ENCODE measurements at places on chromosomes 4 and X.

DNA sequence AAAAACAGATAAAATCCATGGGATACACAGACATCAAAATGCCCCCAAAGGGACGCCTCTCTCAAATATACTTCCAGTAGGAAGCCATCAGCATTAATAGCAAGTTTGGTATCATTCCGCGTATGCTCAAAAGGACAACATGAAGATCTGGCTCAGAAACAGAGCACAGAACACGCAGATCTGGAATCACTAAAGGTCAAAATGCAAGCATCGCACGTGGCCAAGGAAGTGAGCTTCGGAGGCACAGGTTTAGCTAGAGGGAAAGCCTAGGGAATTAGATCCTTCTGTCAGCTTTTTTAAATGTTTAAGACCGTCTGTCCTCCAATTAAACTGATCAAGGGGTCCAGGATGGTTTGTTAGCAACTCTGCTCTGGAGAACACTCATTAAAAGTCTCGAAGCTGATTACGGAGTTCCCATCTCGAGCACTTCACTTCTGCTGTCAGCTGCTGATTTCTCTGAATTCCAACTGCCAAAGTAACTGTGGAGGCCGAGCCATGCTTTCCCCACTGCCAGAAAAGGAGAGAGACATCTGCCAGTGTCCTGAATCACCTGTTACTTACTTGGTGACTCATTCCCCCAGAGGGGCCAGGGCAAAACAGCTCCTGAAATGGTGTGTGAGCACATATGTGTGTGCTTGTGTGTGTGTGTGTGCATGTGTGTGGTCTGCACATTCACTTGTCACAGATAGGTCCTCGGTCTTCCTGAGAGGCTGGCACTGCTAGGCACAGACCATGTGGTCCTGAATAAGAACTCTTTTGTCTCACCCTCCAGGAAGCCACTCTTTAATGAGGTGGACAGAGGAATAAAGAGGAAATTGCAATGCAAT is 177.7 kb upstream of the PPARGC1A start:
- no peak for DNase-seq

GRCh38 chrX:21958916-21959315 is 18.4 kb downstream of the SMS start:
- no peak for DNase-seq

GRCh38 chr4:87309625-87310024 is 13.1 kb downstream of the HSD17B13 start:
- DNase-seq, result no peak

DNA sequence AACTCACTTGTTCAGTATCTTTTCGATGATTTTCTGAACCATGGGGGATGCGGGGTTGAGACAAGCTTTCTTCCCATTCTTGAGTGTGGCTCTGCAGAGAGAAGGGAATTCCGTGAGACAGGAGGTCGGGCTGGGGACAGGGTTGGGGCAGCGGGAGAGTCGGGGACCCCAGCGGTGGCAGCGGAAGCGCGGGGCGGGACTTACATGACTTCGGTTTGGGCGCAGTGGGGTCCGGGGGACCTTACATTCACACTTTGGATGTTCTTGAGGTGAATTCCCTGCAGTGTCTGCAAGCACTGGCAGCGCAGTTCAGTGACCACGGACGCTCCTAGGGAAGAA is 434 bp downstream of the CXCL3 start:
- no peak for DNase-seq

DNA sequence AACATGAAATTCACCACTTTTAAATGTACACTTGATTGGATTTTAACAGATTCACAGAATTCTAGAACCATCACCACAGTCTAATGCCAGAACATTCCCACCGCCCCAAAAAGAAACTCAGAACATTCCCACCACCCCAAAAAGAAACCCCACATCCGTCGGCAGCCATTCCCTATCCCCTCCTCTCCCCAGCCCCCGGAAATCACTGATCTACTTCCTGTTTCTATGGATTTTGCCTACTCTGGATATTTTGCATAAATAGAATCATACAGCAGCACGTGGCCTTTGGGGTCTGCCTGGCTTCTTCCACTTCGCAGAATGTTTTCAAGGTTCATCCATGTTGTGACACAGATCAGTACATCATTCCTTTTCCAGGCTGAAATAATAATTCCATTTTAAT is 79.3 kb downstream of the PPP2R2C start:
- no peak for DNase-seq

DNA sequence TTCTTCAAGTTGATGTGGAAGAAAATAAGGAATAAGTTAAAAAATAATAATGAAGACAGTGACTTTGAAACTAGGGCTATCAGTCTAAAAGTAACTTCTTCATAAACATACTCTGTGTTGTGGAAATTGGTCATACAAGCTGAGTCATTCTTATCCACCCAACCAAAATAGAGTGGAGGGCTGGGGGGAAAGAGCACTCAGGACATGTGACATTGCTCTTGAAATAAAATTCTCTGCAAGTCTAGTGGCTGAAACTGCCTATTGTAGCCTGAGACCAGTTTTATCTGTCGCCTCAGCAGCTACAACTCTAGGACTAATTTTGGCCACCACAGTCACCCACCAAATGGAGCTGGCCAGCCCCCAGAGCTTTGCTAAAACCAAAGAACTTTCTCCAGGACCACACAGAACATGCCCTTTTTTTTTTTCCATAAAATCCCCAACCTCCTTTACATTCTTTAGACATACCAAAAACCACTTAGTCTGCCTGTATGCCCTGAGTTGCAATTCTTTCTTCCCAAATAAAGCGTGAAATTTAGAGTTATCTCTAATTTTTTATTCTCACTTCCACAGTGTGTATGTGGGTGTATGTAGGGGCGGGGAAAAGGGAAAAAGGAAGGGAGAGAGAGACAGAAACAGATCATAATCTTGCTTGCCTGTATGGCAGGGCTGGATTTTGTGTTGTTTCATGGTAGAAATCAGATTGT is 23.0 kb upstream of the SLC25A4 start:
- no peak for DNase-seq

DNA sequence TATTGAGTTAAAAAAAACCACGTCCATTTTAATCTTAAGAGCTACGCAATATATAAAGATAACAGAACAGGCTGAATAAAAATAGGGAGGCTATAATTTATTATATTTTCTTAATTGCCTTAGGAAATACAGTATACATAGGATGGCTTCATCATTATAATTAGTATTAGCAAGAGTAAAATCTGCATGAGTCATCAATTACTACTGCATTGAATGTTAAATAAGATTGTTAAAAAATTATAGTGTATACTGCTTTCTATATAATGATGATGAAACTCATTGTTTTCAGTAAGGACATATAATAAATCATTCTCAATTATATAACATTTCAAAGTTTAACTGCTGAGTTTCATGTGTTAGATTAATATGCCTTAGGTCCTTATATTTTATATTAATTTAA is 133.4 kb upstream of the GRID2 start:
- DNase-seq, result no peak

DNA sequence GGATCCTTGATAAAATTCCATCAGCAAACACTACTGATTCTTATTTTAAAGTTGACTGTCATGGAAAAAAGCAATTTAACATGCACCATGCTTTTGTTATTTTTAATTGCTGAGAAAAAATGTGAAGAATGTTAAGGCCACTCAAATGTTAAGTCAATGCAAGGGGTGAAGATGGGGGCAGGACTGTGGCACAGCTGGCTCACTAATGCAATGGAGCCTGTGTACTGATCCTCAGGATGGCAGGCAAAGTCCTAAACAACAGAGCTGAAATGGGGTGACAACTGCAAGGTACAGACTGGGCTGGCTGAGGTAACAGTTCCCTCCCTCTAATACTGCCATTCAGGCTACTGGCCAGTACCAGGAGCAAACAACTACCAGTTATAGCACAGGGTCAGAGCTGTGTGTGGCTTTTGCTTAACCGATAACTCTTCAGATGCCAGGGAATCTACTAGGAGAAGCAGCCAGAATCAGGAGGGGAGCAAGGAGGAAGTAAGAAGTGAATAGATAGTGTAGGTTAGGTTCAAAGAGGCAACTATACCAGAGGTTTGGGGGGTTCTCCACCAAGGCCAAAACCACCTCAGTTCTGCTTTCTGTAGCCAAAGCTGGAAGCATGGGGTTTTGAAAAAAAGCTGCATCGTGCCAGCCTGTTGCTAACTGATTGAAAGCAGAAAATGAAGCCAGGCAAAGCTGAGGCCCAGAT is 372.6 kb downstream of the OPHN1 start:
- no peak for DNase-seq

- no peak for DNase-seq
Observed at GRCh38 chr4:112818594-112818965, 181.6 kb downstream of the LARP7 start.

DNA sequence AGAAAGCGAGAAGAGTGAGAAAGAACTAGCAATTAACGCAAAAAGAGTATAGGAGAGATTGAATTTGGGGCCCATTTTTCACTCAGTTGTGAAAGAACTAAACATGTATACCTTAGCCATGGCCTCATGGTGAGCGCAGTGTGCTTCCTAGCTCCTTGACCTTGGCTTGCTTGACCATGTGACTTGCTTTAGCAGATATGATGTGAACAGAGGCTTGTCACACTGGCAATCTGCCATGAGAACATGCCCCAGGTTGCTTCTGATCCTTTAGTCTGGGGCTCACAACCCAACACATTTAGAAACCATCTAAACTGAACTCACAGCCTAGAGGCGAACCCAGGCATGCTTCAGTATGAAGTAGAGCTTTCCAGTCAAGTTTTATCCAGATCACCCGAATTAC is 260.1 kb upstream of the FTHL17 start:
- no peak for DNase-seq

DNA sequence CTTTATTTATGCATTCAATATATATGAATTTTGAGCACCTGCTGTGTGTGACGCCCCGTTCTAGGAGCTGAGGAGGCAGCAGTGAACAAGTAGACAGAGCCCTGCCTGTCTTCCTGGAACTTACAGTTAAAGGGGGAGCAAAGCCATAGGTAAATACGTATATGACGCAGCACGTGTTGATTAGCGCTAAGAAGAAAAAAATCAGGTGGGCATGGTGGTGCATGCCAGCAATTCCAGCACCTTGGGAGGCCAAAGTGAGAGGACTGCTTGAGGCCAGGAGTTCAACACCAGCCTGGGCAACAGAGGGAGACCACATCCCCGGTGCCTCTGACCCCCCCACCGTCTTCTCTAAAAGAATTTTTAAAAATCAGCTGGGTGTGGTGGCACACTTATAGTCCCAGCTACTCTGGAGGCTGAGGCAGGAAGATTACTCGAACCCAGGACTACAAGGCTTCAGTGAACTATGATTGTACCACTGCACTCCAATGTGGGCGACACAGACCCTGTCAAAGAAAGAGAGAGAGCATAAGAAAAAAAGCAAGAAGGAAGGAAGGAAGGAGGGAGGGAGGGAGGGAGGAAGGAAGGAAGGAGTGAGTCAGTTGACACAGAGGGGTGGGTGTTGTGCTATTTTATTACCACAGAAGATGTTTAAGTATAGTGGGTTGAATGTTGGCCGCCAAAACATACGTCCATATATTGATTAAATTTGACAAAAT is 5.4 kb upstream of the KIAA0232 start:
- DNase-seq, result no peak

DNA sequence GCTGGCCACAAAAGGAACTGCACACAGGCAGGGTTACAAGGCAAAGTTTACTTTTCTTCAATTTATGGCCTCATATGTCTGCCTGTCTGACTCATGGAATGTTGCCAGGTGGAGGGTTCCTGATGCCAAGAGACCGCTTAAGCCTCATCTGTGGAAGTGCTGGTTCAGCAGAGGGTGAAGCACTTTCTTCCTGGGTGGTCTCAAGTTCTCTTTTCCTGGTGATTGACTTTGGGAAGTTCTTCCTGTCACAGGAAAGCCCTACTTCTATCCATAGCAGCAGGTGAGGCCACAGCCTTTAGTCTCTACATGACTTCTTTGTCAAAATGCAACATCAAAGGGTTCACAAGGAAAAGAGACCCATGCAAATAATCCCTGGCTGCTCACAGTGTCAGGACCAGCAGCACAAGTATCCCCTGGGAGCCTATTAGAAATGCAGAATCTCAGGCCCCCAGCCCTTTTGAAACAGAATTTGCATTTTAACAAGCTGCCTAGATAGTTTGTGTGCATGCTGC is 81.4 kb upstream of the IGFBP7 start:
- DNase-seq, result no peak

DNA sequence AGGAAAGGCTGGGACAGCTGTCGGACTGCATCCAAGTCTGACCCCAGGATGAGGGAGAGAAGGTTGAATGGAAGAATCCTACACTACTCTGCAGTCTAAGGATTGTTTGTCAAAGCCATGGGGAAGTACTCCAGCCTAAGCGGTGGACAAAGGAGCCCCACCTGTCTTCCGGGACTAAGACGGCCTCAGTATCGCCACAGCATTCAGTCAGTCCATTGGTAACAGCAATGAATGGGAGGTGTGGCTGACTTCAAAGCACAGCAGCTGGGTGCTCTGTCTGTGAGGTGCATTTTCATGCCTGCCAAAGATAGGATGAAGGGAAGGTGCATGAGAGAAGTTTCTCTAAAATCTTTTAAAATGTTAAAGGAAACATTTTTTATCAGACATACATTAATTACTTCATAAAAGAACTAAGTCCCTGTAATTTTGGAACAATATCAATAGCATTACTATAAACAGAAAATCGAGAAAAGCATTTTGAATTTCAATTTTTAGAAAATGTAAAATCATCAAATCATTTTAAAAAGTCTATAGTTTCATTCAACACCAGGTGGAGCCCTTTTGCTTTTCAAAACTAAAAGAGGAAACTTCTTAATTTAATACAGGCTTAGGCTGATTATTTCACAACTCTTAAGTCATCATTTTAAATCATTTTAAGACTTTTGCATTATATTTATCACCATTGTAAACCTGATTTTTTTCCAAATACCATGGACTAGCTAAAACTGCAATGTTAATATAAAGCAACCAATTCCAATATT is 27.6 kb upstream of the INTU start:
- no peak for DNase-seq

DNA sequence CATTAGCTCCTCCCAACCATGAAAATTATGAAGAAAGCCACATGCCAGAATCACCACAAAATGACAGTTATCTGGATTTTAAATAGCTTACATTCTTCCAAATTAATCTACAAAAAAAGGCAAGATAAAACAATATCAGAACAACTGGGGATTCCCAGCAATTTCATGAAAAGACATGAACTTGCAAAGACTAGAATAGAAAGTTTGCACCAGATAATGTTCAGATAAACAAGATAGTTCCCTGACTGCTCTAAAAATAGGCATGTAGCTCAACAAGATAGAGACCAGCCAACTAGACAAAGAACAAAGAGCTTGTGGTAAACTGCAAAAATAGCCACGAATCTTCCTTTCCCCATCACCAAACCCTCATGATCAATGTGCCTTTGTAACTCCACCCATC is 30.3 kb upstream of the DDX53 start:
- no peak for DNase-seq

GRCh38 chr4:54237770-54238169 is 8.7 kb downstream of the PDGFRA start:
- no peak for DNase-seq

DNA sequence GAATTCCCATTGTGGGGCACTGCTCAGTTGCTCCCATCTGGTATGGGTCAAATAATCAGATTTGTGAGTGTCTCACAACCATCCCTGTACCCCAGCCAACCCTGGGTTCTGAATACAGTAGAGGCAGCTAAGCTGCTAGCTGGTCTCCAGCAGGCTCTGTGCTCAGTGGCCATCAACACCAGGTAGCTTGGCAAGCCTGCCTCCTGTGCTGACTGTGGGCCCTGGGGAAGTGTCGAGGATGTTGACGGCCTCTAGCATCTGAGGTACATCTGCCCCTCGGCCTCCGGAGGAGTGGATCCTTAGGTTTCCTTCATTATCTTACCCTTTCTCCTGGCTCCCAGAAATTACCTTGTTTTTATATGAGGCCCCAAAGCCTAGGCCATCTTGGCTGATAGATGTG is 13.3 kb downstream of the RNF4 start:
- no peak for DNase-seq

- DNase-seq, result no peak
Observed at GRCh38 chr4:125244848-125245450, 69.8 kb upstream of the FAT4 start.

- DNase-seq, result no peak
Observed at GRCh38 chr4:98935633-98936032, 6.7 kb upstream of the EIF4E start.

Measured in CD4-positive, alpha-beta T cell treated with Interleukin-12 subunit alpha and Interleukin-12 subunit beta, for 1 hour (primary cell).